Activated naive CD8-positive, alpha-beta T cell treated with anti-CD3 and anti-CD28 coated beads for 36 hours (primary cell): ENCODE measurements at places on chromosomes 5 and 9. TPM values are rescaled to one million over a fixed set of nuclear protein-coding genes. Genes with fewer than 3 reads are reported as not detected.
A peak's percentile ranks its signal among the peaks of the same experiment; 100 is the strongest.

DNA sequence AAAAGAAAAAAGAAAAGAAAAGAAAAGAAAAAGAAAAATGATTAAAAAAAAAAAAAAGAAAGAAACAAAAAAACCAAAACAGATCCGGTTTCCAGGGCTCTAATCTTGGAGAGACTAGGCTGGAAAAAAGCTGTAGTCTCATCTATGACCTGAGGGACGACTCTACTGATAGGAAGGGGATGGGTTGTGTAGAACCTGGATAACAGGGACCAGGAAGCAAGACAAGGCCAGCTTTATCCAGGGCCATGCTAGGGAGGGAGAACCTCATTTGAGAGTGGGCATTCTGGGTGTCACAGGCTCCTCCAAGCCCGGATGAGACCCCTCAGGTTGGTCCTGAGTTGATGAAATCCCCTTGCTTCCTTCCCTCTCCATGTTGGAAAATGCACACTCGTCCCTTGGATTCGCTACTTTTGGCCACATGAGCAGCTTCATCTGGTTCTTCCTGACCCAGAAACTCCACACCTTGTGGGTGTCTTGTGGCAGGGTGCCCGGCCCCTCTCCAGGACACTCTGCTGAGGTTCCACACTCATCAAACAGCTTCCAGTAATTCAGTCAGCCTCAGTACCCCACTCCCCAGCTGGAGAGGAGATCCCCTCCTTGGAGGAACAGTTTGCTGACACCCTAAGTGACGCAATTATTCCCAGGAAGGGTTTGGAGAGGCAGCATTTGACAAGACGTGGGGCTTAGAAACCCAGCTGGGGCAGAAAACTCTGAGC, 71.1 kb upstream of the LHFPL2 start:
- DNase-seq = no peak

GRCh38 chr9:33452828-33453271, 5.5 kb upstream of the AQP3 start:
- peak; percentile 69 for DNase-seq

GRCh38 chr9:37197158-37198038, 77.0 kb downstream of the ZCCHC7 start:
- no peak for DNase-seq

- DNase-seq = peak; percentile 39
Observed at GRCh38 chr5:133612249-133612860, at the start of gene FSTL4. FSTL4 (minus strand) TSS chr5:133612541.

DNA sequence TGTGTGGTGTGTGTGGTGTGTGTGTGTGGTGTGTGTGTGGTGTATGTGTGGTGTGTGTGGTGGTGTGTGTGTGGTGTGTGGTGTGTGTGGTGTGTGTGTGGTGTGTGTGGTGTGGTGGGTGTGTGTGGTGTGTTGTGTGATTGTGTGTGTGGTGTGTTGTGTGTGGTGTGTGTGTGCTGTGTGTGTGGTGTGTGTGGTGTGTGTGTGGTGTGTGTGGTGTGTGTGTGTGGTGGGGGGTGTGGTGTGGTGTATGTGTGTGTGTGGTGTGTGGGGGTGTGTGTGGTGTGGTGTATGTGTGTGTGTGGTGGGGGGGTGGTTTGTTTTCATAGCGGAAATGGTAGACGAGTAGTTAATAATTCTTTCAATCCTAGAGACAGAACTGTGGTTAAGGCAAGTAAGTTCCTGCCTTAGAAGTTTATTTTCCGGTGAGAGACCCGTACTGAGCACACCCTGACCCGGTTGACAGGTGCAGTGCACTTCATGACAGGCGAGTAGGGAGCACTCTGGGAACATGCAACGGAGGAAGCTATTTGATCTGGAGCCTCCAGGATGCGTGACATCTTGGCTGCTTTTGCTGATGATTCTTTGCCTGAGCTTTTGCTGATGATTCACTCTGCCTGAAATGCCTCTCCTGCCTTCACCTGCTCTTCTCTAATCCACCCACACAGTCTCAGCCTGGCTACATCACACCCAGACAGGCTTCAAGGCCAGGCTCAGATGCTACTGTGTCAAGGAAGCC, 21.7 kb upstream of the FAT2 start:
- DNase-seq = peak; percentile 65

GRCh38 chr5:96203761-96204160, 229.3 kb downstream of the PCSK1 start:
- DNase-seq = no peak

DNA sequence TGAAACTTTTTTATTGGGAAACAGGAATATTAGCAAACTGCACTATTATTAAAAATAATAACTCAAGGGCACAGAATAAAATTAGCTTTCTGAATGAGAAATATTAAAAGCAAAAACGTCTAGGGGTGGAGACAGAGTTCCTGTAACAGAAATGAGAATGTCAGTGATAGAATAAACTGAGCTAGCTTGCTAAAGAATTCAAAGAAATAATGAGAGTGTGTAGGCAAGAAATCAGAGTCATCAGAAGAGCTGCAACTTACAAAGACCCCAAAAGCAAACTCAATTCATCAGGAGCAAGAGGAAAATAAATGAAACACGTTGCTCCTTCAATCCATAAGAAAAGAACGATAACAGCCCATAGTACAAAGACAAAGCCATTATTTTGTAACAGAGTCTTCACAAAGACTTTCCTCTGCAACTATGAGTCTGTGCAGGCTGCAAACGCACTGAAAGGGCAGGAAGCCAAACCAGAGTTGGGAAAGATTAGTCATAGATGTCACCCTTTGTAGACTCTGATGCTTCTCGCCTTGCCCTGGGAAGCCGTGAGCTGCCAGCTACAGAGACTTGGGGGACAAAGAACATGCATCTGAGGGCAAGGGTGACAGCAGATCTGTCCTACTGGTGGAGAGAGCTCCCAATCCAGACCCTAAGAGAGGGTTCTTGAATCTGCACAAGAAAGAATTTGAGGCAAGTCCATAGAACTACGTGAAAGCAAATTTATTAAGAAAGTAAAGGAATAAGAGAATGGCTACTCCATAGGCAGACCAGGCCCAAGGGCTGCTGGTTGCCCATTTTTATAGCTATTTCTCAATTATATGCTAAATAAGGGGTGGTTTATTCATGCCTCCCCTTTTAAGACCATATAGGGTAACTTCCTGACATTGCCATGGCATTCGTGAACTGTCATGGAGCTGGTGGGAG, 40.8 kb downstream of the SHC3 start:
- peak; percentile 42 for DNase-seq

DNA sequence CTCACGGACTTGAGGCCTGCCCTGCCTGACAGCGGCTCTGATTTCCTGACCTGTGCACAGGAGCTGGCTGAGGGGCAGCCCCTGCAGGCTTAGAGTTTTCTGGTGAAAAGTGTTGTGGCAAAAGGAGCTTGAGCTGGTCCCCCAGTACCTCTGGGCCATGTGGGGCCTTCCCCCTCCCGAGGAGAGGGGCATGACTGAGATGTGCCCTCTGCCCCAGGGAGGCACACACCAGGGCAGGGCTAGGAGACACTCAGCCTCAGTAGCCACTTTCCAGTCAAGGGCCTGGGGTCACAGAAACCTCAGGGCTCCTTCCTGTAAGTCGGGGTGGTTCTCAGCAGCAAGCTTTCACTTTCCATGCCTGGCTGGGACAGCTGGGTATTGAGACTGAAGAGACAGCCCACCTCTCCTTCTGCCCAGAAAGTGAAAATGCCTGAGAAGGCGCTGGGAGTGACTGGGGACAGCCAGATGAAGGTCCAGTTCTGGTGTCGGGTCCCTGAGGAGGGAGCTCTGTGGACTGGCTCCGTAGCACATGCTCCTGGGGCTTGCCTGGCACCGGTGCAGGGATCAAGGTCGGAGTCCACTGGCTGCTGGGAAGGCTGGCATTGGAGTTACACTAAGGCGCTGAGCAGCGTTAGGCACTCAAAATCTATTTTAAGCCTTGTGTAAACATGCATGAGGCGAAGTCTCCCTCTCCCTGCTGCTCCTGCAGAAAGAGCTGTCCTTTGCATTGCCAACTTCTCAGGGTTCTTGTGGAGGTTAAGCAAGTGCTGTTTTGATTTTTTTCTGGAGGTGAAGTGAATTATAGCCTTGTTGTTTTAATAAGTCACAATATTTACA, 394.9 kb downstream of the GADD45G start:
- DNase-seq = peak; percentile 79

DNA sequence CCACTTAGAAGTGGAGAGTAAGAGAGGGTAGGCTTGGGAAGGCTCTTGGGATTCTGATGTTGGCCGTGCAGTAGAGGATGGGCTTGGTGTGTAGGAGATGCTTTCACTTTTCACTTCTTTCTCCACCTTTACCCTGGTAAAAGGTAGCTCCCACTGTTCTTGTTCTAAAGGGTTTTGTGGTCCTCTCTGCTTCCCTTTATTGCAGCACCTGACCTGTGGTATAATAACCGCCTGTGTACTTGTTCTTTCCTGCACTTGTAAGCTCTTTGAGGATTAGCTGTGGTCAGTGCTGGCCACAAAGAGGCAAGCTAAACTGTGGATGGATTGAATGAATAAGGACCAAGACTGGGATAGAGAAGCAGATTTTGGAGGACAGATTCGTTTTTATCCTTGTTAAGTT, 25.2 kb downstream of the KDM4C start:
- DNase-seq = no peak

- DNase-seq = no peak
Observed at GRCh38 chr5:180360078-180360957, 7.2 kb upstream of the GFPT2 start.

DNA sequence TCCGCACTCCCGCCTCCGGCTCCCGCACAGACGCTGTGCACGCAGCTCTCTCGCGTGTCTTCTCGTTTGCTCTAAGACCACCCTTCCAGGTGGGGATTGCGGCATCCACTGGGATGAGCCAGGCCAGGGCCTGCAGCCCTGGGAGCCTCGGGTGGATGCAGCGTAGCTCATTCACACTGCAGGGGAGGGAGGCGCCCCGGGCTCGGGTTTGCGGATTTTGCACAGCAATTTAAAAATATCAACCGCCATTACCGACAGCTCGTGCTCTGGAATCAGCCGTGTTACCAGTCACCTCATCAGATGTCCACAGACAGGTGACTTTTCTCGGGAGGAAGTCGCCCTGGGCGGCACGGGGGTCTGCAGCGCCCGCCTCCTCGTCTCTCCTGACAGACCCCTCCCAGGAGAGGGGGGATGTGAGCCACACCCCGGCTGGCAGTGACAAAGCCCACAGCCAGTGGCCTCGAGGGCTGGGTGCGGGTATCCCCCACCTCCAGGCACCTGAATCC, 20.8 kb upstream of the SLC6A3 start:
- no peak for DNase-seq

DNA sequence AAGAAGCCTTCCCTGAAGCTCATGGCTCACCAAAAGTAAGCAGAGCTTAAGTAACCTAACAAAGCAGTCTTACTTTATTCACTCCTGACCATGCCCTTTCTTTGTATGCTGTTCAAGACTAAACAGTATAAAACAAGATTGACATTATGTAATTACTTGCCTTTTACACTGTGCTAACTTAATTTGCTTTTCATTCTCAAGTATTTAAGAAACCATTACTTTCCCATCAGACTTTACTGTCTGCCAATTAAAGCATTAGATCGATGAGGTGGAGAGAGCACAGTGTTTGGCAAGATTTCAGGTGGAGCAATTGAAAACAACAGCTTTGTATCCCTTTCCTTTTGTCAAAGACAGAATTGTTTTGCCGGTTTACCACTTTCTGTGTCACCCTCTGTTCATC, 98.2 kb downstream of the RORB start:
- no peak for DNase-seq

GRCh38 chr5:4348423-4348822, 752.8 kb downstream of the IRX1 start:
- no peak for DNase-seq

Gene MZB1
- 10.4 TPM for total RNA-seq

GRCh38 chr9:76371901-76372300, 22.3 kb downstream of the RFK start:
- no peak for DNase-seq

- DNase-seq = no peak
Observed at GRCh38 chr5:112710896-112711295, 26.8 kb upstream of the APC start.

DNA sequence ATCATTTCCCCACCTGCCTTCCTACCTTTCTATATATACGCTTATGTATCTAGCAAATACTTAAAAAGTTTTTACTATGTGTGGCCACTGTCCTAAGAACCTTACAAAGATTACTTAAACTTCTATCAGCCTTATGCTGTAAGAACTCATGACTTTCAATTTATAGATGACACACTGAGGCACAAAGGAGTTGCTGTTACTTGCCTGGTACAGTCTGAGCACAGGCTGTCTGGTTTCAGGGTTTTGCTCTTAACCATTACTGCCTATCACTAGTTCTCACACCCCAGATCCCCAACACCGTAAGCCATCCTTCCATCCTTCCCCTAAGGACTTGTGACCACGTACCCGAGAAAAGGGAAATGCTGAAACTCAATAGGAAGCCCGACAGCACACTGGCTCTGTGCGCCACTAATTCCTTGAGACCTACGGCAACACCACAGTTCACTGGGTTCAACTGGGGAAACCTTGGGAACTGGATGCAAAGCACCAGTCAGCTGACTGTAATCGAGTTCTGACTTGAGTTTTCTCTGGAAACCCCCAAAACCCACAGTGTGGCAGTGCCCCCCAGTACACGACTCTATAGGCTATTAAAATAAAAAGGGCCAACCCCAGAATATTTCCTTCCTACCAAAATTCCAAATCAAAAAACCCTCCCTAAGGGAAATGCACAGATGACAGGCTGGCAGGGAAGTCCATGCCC, 56.0 kb downstream of the AUH start:
- no peak for DNase-seq

DNA sequence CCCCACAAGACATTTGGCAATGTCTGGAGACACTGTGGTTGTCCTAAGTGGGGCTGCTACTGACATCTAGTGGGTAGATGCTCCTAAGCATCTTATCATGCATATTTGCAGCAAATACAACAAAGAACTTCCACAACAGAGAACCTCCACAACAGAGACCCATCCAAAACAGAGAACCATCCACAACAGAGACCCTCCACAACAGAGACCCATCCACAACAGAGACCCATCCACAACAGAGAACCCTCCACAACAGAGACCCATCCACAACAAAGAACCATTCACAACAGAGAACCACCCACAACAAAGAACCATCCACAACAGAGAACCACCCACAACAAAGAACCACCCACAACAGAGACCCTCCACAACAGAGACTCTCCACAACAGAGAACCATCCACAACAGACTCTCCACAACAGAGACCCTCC, 32.8 kb downstream of the ARPC5L start:
- DNase-seq = no peak

DNA sequence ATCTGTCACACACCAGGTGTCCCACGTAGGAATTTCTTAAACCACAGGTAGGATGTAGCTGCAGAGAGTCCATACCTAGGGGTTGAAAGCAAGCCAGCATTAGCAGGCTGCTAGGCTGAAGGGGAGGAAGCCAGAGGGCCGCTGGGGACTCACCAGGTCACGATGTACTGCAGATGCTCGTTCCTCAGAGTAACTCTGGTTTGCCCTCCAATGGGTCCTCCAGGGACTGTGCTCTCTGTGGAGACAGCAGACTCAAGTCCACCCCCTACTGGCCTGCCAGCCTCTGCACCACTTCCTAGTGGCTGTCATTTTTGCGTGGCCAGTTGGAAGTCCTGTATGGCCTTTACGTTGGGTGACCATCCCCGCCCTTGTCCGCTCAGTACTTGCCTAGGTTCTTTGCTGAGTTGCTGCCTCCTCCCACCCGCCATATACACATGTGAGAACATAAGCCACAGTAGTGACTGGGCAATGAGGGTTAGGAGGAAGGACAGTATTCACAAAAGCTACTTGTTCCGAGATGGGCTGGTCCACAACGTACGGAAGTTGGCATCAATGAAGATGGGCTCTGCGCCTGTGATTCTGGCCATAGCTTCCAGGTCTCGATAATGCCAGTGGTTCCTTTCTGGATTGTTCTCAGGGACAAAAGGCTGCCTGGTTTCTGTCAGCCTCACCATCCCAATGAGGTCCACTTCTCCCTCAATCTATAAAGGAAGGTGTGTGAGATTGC, 4.1 kb downstream of the RPL7A start:
- peak; percentile 55 for DNase-seq

Gene KLHL3
- 10.8 TPM for total RNA-seq

Gene SLC34A3
- not detected for total RNA-seq

Gene RANBP3L
- total RNA-seq = 0.10 TPM
